ENCODE measurements at places on chromosomes 4 and X.

GRCh38 chr4:15003401-15003890, 1.2 kb downstream of the CPEB2 start:
- DNase-seq: no peak

DNA sequence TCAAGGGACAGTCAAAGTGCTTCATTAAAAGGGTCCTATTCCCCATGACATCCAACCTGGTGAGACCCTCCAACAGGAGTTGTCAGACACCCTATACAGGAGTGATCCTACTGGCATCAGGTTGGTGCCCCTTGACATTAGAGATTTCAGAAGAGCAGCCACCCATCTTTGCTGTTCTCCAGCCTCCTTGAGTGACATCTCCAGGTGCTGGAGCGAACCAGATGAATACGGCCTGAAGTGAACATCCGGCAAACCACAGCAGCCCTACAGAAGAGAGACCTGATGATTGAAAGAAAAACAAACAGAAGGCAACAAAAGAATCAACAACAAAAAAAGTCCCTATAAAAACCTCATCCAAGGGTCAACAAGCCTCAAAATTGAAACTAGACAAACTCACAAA, 146.1 kb upstream of the PBDC1 start:
- no peak for DNase-seq

DNA sequence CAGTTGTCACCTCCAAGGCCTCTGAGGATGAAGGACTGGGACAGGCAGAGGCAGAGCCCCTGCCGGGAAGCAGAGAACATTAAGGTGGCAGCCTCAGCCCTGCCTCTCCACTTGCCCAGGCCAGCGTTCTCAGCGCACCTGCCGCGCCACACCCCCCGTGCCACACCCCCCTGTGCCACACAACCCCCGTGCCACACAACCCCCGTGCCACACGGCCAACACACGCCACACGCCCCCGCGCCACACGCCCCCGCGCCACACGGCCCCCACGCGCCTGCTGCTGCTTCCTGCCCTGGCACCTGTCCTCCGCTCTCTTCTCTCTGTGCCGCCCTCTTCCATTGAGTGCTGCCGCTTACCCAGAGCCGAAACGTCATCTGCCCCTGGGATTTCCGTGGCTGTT, 58.0 kb upstream of the ZFP42 start:
- DNase-seq: no peak

- no peak for DNase-seq
Measured at GRCh38 chr4:88477229-88477860, 20.4 kb downstream of the HERC5 start.

- DNase-seq: no peak
Measured at GRCh38 chr4:161658676-161659075, 505.1 kb downstream of the FSTL5 start.

Measured in occipital lobe (tissue), 3 donors.